ENCODE measurements at places on chromosomes 2 and 18.
A peak's percentile ranks its signal among the peaks of the same experiment; 100 is the strongest.

DNA sequence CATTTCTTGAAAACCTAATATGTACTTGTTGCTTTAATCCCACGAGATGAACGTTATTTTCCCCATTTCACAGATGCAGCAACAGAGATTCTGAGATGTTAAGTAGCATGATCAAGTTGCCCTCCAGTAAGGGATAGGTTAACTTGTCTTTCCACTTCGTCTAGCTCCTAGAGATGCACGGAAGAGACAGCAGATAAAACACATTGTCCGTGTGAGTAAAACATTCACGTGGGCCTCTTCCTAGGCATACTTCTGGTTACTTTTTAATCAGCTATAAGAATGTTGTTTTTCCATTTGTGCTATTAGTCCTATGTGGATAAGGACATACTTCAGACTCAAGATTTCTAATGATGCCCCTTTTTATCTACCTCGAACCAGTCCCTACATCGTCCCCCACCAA is 1.2 kb upstream of the ARHGAP28 start:
- DNase-seq, result no peak

- DNase-seq, result no peak
Measured at GRCh38 chr18:43193336-43193735, 77.9 kb upstream of the RIT2 start.

GRCh38 chr2:217655651-217656050 is 347.1 kb downstream of the TNS1 start:
- no peak for DNase-seq

GRCh38 chr2:9646196-9647030 is 15.6 kb upstream of the YWHAQ start:
- DNase-seq, result no peak

- DNase-seq, result no peak
Measured at GRCh38 chr2:76008001-76008702, 297.4 kb upstream of the GCFC2 start.

DNA sequence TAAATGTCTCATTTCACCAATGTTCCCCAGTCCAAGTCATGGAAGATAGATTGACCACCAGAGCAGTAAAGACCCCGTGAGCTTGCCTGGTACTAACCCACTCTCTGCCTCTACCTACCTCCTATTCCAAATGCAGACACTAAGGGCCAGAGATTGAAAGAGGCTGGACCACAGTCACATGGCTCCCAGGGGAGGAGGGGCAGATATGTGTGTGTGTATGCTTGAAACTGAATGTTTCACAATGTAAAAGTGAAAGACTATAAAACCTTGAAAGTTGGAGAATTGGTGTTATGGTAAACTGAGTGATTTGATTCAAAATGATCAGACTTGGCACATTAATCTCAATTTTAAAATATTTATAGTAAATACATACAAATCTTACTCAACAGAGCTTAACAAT is 21.7 kb upstream of the KLHL29 start:
- DNase-seq, result no peak

GRCh38 chr2:206260188-206261012 is 14.1 kb upstream of the ZDBF2 start:
- DNase-seq, result no peak

DNA sequence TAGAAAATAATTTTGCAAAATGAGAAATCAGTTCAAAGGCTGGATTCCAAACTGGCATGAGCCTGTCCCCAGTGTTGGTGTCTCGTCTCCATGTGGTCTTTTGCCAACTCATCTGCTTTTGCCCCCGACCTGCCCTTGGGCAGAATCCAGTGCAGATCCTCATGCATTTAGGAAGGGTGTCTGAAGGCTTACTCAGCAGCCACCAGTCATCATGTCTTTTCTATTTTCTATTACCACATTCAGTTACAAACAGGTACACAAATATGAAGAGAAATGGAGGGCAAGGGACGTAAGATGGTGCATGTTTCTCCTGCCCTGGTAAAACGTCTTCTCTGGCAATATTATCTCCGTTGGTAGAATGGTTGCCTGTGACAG is 43.5 kb downstream of the E2F6 start:
- no peak for DNase-seq

DNA sequence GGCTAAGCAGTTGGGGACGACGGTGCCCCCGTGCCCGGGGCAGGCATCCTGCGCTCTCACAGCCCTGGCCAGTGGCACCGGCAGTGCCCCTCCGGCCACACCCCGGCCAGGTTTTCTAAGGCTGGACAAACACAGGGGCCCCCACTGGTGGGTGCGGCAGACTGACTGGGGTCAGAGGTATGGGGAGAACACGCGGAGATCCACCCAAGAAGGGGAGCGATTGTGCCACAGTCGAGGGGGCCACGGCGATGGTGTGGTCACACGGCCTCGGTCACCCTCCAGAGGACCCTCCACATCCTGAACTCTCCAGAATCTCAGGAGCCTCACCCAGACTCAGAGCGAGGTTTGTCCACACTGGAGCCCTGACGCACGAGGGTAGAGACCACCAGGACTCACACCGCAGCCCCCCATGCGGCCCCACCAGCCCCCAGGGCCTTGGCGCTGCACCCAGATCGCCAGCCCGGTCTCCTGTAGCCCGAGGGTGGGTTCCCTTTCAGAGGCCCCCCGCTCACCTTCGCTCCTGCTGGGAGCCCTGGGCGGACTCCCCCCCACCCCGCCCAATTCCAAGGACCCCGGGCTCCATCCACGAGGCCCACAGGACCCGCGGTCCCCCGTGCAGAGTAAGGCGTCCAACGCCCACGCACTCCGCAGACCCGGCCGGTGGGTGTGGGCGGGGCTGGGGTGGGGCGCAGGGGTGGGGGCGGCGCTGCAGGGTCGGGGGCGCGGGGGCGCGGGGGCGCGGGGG is 15.2 kb downstream of the PDCD1 start:
- DNase-seq, result no peak

DNA sequence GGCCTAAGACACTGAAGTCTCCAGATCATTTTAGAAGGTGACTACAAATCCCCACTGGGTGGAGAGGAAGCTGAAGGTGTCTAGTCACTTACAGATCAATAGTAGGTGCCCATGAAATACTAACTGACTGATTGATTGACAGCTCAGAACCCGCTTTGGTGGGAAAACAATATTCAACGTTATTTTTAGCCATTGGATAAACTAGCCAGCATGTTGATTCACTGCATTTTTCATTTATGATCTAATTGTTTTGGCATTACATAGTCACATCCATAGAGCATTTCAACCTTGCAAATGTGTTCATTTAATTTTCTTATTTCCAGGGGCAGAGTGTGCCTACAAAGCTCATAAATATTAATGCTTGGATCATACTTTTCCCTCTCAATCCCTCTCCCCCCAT is 162.3 kb downstream of the MREG start:
- DNase-seq, result no peak

DNA sequence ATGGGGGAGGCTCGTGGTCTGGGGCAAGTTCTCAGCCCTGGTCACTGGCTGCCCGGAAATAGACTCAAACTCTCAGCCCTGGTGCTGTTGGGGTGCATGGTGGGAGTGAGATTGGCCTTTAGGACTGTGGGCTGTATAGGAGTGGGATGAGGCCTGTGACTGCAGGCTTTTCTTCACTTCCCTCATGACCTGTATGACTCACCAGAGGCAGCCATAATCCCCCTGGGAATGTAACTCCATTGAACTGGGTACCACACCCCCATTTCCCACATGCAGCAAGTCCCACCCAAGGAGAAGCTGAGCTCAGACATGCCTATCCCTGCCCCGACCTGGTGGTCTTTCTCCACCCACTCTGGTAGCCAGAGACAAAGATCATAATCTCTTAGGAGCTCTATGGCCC is 177.7 kb upstream of the OSR1 start:
- no peak for DNase-seq

DNA sequence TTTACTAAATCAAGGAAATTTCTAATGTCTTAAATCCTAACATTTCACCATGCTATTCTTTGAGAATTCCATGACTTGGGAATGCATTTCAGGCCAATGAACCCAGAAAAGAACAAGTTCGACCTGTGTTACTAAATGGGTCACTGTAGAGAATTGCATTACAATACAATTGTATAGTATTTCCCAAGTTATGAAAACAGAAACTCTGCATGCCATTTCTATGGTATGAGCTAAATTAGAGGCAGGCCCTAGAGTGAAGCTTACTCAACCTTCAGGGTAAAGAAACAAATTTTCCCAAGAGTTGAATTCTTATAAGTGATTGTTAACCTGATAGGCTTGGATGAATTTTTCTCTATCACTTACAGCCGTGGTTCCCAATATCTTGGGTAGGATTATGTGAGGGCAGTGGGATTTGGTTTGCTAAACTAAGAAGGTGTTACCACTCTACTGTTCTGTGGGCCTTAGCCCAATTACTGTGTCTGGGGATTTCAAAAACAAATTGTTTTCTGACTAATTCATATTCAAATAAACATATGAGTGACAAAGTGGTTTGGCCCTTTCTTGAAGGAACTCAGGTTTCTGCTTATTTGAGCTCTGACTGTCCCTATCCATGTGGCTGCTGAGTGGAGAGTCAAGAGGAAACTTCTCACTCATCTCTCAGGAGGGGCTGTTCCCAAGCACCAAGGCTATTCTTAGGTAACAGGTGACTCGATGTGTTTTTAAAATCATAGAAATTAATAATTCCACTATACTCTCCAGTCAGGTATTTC is 11.2 kb upstream of the SERPINB7 start:
- DNase-seq, result no peak

- DNase-seq, result no peak
Measured at GRCh38 chr18:77103187-77103850, 29.3 kb downstream of the MBP start.

- no peak for DNase-seq
Measured at GRCh38 chr2:41782306-41783158, 265.3 kb upstream of the PKDCC start.

GRCh38 chr2:197113275-197113711 is 186.8 kb upstream of the PGAP1 start:
- DNase-seq, result no peak

- DNase-seq, result no peak
Measured at GRCh38 chr2:111239107-111239506, 118.4 kb downstream of the BCL2L11 start.

DNA sequence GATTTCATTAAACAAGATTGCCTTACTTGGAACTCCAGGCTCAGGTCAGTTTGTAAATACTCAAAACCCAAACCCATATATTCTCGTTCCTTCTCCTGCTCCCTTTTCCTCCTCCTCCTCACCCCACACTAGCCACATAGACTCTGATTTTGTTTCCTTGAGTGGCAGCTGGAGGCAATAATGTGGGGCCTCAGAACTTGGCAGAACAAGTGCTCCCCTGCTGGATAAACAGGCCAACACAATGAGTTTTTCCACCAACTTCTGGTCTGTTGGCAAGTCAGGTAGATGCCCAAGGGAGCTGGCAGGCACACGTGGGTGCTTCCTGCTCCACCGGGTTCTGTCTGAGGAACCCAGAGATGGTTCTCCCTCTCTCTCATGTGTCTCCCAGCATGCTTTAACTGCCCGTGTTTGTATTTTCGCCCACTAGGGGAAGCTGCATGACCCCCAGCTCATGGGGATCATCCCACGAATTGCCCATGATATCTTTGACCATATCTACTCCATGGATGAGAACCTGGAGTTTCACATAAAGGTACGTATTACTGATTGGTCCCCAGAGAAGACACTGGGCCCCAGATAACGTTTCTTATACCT is 61.9 kb downstream of the KIF5C start:
- DNase-seq, result no peak

GRCh38 chr2:178530625-178531142 is 50.4 kb downstream of the PLEKHA3 start:
- no peak for DNase-seq

GRCh38 chr2:223460774-223461211 is 141.4 kb downstream of the SCG2 start:
- DNase-seq, result no peak

- DNase-seq, result no peak
Measured at GRCh38 chr2:60119778-60120177, 433.7 kb downstream of the BCL11A start.

GRCh38 chr18:43772907-43773306 is 495.6 kb upstream of the SYT4 start:
- no peak for DNase-seq

- no peak for DNase-seq
Measured at GRCh38 chr2:63048367-63049171, 2.1 kb upstream of the OTX1 start.

GRCh38 chr18:28365411-28365831 is 188.5 kb upstream of the CDH2 start:
- DNase-seq, result no peak

DNA sequence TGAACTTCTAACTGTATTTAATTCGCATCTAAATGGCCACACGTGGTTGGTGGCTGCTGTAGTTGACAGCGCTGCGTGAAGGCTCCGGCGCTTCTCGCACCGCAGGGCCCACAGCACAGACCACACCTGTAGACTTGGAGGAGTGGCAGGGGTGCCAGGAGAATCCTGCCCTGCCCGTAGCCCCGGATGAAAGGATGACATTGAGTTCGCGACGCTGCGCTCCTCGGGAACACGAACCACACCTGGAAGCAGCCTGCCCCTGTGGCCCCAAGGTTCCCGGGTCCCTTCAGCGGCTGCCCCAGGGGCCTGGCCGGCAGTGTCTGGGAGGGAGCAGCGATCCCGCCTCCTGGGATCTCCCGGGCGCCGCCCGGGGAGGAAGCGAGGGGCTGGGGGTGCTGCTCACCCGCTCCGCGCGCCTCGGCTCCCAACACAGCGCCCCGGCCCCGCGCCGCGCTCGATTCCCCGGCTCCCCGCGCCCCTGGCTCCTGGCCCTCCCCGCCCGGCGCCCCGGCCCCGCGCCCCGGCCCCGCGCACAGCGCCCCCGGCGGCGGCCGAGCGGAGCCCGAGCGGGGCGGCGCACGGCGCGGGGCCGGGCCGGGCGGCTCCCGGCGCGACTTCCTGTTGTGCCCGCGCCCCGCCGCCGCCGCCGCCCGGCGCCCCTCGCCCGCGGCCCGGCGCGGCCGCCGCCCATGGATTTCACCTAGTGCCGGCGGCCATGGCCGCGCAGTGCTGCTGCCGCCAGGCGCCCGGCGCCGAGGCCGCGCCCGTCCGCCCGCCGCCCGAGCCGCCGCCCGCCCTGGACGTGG is at the start of gene RNPEPL1:
TSS of gene RNPEPL1 (plus strand) at position 613 of the 806 bp plus-strand sequence. CDS start at position 716, 103 bp downstream.
- DNase-seq, result peak; percentile 29

DNA sequence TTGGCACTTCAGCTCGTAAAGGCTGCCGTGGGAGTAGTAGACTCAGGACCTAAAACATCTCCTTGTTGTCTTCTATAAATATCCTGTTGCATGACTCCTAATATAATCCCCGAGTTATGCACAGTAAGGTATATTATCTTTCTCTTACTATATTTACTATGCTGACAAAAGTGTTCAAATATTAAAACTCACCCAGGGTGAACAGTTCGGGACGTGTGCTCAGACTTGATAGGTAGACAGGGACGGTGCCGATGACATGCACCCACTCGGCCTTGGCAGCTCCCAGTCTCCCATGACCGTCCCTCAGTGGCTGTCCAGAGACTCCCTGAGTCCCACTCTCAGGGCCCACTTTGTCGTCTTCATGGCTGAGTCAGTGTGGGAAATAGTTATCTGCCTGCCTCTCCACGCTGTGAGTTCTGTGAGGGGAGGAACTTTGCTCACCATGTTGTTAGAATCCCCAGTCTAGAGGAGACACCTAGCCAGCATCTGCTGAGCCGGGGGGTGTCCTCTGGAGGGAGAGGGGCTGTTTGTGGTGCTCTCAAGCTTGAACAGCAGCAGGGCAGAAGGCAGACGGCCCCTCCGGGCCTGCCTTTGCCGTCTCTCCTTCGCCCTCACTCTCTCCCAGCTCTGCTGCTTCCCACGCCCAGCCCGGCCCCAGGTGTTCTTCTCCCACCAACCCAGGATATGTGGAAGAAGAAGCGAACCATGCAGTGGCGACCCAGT is 75.0 kb downstream of the DGKD start:
- no peak for DNase-seq
